ENCODE measurements at places on chromosomes 7 and 10. TPM values are rescaled to one million over a fixed set of nuclear protein-coding genes. Genes with fewer than 3 reads are reported as not detected.

- no peaks in the 10 kb centered on the region for H3K36me3 ChIP-seq
- no peak overlapping the region for H3K27ac ChIP-seq
- no peaks in the 10 kb centered on the region for H3K27me3 ChIP-seq
These were observed 9.1 kb downstream of the SLC13A4 start for GRCh38 chr7:135718794-135719437.

DNA sequence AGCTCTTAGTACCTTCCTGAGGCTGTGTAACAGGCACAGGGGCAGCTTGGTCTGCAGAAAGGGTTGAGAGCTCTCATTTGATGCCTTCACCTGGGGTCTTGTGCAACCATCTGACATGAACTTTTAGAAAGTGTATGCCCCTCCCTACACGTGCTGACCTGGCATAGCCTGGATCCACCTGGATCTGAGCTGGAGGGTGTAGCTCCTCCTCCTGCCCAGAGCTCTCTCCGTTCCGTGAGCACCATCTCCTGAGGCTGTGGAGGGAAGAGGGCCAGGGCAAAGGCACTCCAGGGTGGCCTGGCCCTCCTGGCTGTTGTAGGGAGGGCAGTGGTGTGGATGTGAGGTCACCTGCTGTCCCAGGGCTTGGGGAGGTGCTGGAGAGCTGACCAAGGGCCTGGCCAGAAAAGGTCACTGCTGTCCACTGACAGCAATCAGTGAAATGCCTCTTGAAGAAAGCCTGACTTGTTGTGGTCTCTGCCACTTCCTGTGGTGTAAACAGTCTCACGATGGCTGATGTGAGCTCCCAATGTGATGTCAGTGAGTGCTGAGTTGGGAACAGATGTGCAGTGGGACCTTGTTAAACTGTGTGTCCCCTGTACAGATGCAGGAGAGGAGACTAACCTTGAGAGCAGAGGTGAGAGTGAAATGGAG, 23.0 kb downstream of the AMZ1 start:
- no peak overlapping the region for H3K27ac ChIP-seq
- no peaks in the 10 kb centered on the region for H3K36me3 ChIP-seq
- no peak overlapping the region for H3K4me3 ChIP-seq
- DNase-seq = no peak
- no peaks in the 10 kb centered on the region for H3K27me3 ChIP-seq

Gene HMX2
- 0.13 TPM for total RNA-seq

Gene NUTM2B
- 1.2 TPM for total RNA-seq

DNA sequence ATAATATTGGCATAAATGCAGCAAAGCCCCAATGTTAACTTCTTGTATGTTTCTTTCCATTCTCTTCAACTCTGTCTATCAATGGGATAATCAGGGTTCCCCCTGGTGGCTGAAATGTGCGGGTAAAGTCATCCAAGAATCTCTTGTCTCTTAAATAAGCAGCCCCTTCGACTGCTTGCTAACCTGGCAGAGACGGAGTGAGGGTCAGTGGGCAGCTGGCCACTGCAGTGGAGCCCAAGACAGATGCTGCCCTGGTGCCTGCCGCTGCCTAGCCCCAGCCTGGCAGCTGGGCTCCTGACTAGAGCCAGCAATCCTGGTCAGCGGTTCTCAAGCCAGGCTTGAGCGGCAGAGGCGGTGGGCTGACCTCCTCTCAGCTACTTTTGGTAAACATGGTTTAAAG, 248.9 kb downstream of the COBL start:
- H3K4me1 ChIP-seq = no peaks in the 10 kb centered on the region
- no peaks in the 10 kb centered on the region for H3K36me3 ChIP-seq
- H3K27me3 ChIP-seq = no peaks in the 10 kb centered on the region

Gene MMP21
- not detected for total RNA-seq

- H3K4me3 ChIP-seq = no peak overlapping the region
- H3K4me1 ChIP-seq = no peaks in the 10 kb centered on the region
- no peaks in the 10 kb centered on the region for H3K27me3 ChIP-seq
These were observed 165.6 kb upstream of the KMT2E start for GRCh38 chr7:104848138-104848990.

DNA sequence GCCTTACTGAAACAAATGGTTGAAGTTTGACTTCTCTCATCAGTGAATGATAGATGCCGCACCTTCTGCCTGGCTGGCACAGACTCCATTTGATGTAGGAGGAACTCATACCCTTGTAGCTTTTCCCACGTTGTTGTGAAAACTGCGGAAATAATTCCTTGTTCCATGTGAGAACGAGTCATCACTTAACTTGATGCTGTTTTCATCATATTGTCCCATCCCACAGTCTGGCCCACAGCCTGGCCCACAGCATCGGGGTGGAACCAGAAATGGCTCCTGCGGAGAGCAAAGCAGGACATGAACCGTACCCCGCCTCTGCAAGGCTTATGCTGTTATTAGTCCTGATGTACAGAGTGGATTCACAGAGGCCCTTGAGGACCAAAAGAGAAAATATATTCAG, 587.0 kb downstream of the SDK1 start:
- DNase-seq = no peak
- no peak overlapping the region for H3K27ac ChIP-seq
- H3K4me3 ChIP-seq = no peak overlapping the region
- no peaks in the 10 kb centered on the region for H3K4me1 ChIP-seq
- H3K36me3 ChIP-seq = no peaks in the 10 kb centered on the region
- no peaks in the 10 kb centered on the region for H3K27me3 ChIP-seq

DNA sequence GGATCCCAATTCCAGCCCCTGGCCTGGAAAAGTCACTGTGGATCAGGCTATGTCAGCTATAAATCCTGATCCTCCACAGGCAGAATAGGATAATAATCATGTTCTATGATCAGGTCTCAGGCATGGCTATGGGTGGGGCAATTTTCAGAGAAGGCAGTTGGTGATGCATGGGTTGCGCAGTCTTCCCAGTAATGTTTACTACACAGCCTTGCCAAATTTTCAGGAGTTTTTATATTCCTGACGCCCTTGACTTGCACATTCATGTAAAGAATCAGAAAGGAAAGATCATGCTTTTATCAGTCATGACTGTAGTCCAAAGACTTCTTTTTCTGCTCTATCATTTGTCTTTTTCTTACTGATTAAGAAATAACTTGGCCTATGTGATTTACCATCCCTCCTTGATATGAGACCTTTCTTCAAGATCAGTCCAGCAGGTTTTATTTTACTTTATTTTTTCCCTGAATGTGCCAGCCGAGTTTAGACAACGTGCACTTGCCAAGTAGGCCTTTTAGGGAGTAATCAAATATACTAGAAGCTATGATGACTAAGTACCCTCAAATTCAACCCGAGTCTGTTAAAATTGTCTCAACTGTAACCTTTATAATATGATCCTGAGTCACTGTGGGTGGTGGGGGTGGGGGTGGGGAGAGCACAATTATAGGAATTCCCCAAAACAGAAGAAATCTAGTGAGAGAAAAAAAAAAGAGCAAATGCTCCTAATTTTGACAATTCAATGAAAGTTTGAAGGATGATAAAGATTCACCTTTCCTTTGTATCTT, 31.9 kb downstream of the ARL4A start:
- H3K4me1 ChIP-seq = peaks cover 6% of the 10 kb centered on the region
- no peak for DNase-seq
- H3K36me3 ChIP-seq = no peaks in the 10 kb centered on the region
- H3K27me3 ChIP-seq = no peaks in the 10 kb centered on the region

GRCh38 chr7:116426428-116427156, 72.9 kb upstream of the CAV2 start:
- H3K27ac ChIP-seq = no peak overlapping the region
- no peak overlapping the region for H3K4me3 ChIP-seq
- H3K4me1 ChIP-seq = no peaks in the 10 kb centered on the region
- no peaks in the 10 kb centered on the region for H3K27me3 ChIP-seq
- H3K36me3 ChIP-seq = no peaks in the 10 kb centered on the region
- DNase-seq = peak; percentile 55

DNA sequence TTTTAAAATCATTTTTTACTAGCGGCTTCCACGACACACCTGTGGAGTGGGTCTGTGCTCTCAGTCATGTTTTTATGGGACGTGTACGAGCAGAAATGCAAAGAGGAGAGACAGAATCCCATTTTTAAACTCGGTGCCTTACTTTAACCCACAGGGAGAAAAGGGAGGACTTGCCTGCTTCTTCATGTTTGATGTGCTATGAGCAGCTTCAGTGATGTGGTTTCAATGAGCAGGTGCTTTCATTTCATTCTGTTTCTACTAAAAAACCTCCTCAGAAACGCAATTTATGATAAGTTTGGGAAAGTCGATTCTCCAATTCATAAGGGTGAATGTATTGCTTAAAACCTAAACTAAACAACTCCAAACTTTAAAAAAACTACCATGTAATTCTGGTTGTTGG, 537.2 kb downstream of the GATA3 start:
- no peaks in the 10 kb centered on the region for H3K36me3 ChIP-seq
- no peak overlapping the region for H3K27ac ChIP-seq
- no peaks in the 10 kb centered on the region for H3K4me1 ChIP-seq
- H3K4me3 ChIP-seq = no peak overlapping the region
- no peaks in the 10 kb centered on the region for H3K27me3 ChIP-seq

DNA sequence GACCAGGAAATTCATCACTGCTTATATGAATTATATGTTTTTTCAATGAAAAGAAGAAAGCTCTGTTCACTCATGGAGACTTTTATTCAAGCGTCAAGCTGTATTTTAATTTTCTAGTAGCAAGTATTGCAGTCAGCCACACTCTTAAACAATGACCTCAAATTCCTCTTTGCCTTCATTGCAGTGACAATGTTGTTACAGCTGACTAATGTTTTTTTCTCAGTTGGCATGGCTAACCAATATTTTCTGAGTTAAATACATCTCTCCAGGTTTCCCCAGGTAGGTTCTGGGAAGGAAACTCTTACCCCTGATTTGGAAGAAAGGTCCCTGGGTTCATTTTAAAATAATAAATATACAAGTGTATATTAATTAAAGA, 241.5 kb downstream of the WDR11 start:
- H3K4me3 ChIP-seq = no peak overlapping the region
- no peaks in the 10 kb centered on the region for H3K4me1 ChIP-seq
- H3K27me3 ChIP-seq = no peaks in the 10 kb centered on the region

Gene SPDYE6
- total RNA-seq = not detected

All from colonic mucosa (tissue), 4 donors.